ENCODE measurements at places on chromosomes 1 and 21. TPM values are rescaled to one million over a fixed set of nuclear protein-coding genes. Genes with fewer than 3 reads are reported as not detected.

GRCh38 chr1:186983327-186983726 lies 154.6 kb downstream of the PLA2G4A start:
- no peaks in the 10 kb centered on the region for H3K4me1 ChIP-seq
- no peak overlapping the region for H3K27ac ChIP-seq
- no peak for DNase-seq
- H3K27me3 ChIP-seq, result no peaks in the 10 kb centered on the region
- H3K4me3 ChIP-seq, result no peak overlapping the region

DNA sequence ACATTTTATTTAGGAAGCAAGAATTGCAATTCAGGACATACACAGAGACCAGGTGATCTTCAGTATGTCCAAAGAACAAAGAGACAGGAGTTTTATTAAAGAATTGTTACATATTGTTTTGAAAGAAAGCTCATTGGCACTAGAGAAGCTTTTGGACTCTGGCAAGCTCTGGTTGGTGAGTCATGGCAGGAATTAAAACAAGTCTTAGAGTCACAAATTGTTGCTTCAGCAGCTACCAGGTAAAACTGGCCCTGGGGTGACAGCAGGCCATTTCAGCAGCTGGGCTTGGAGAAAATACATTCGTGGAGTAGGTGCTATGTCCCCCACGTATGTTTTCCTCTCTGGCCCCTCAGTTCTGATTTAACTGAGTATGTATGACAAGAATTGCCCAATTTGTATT lies 58.8 kb downstream of the MAP3K21 start:
- no peaks in the 10 kb centered on the region for H3K4me1 ChIP-seq
- no peaks in the 10 kb centered on the region for H3K36me3 ChIP-seq
- no peak for DNase-seq
- no peak overlapping the region for H3K4me3 ChIP-seq
- no peak overlapping the region for H3K27ac ChIP-seq
- no peaks in the 10 kb centered on the region for H3K27me3 ChIP-seq

GRCh38 chr1:36876990-36877389 lies 157.3 kb downstream of the GRIK3 start:
- no peaks in the 10 kb centered on the region for H3K4me1 ChIP-seq
- DNase-seq, result no peak
- H3K27ac ChIP-seq, result no peak overlapping the region
- peaks cover 31% of the 10 kb centered on the region for H3K27me3 ChIP-seq
- H3K4me3 ChIP-seq, result no peak overlapping the region
- no peaks in the 10 kb centered on the region for H3K36me3 ChIP-seq

DNA sequence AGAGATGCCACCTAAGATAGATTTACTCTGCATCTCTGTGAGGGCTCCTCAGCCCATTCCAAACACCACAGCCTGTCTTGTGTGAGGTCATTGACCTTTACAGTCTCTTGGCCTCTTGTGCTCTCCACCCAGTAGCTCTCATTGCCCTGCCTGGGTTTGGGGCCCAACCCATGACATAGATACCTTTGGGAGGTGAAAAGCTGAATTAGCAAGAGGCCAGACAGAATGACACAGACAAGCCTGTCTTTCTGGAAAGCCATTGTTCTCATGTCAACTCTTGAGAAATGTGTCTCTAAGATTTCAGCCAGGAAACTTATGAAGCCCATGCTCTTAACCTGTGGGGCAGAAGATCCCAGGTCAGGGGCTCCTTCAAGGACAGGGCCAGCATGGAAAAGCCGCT lies 18.4 kb upstream of the F3 start:
- no peak overlapping the region for H3K4me3 ChIP-seq
- H3K27me3 ChIP-seq, result peaks cover 6% of the 10 kb centered on the region
- no peaks in the 10 kb centered on the region for H3K36me3 ChIP-seq
- H3K4me1 ChIP-seq, result no peaks in the 10 kb centered on the region
- no peak overlapping the region for H3K27ac ChIP-seq

- no peak overlapping the region for H3K4me3 ChIP-seq
- H3K27me3 ChIP-seq, result no peaks in the 10 kb centered on the region
- H3K4me1 ChIP-seq, result peaks cover 20% of the 10 kb centered on the region
These were observed 7.6 kb downstream of the CNR2 start for GRCh38 chr1:23905461-23906025.

GRCh38 chr1:33005117-33005837 lies 31.4 kb downstream of the AK2 start:
- H3K27me3 ChIP-seq, result no peaks in the 10 kb centered on the region
- peaks cover 63% of the 10 kb centered on the region for H3K36me3 ChIP-seq
- H3K4me1 ChIP-seq, result peaks cover 59% of the 10 kb centered on the region
- DNase-seq, result no peak
- H3K4me3 ChIP-seq, result no peak overlapping the region
- H3K27ac ChIP-seq, result no peak overlapping the region

DNA sequence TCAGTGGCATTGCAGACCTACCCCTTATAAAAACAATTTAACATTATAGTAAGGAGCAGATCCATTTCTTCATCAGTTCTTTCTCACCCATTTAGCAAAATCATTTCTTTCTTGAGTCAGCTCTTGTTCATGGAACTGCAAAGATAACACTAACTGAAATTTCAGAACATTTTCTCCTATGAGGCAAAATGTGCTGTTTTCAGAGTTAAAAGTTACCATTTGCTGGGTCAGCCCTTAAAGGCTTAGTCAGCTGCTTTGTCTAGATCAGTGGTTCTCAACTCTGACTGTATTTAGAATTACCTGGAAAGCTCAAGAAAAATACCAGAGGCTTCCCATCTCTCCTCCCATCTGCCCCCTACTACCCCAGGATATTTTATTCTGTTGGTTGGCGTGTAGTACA lies 12.2 kb downstream of the METTL13 start:
- peaks cover 94% of the 10 kb centered on the region for H3K36me3 ChIP-seq
- H3K27me3 ChIP-seq, result no peaks in the 10 kb centered on the region
- H3K4me3 ChIP-seq, result no peak overlapping the region

DNA sequence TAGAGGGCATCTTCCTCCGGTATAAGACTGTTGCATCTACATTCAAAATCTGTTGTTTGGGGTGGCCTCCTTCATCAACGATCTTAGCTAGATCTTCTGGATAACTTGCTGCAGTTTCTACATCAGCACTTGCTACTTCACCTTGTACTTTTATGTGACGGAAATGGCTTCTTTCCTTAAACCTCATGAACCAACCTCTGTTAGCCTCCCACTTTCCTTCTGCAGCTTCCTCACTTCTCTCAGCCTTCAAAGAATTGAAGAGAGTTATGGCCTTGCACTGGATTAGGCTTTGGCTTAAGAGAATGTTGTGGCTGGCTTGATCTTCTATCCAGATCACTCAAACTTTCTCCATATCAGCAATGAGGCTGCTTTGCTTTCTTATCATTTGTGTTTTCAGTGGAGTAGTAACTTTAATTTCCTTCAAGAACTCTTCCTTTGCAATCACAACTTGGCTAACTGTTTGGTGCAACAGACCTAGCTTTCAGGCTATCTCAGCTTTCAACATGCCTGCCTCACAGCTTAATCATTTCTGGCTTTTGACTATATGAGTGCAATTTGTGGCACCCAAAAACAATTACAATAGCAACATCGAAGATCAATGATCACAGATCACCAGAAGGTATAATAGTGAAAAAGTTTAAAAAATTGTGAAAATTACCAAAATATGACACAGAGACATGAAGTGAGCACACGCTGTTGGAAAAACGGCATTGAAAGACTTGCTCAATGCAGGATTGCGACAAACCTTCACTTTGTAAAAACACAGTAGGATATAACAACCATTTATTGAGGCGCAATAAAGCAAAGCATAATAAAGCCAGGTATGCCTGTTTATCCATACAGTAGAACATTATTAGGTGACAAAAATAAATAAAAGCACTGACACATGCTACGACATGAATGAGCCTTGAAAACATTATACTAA lies 56.7 kb upstream of the GFI1 start:
- H3K4me3 ChIP-seq, result no peak overlapping the region
- H3K27ac ChIP-seq, result no peak overlapping the region
- H3K27me3 ChIP-seq, result no peaks in the 10 kb centered on the region
- H3K36me3 ChIP-seq, result no peaks in the 10 kb centered on the region
- DNase-seq, result no peak
- H3K4me1 ChIP-seq, result no peaks in the 10 kb centered on the region

DNA sequence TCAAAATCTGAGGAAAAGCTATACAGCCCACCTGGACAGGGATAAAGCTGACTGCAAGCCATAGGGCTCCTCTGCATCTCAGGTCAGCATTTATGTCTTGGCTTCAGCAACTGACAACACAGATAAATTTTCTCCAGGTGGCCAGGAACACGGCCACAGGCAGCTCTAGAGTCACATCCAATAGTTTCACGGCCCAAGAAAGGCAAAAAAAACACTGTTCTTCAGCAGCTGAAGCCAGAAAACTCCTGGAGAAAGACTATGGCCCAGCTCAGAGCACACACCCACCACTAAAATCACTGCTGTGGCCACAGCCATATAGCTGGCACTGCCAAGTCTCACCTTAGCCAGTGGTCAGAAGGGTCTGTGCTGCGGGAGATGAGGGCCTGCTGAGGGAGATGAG lies 77.8 kb downstream of the HSF2BP start:
- H3K27me3 ChIP-seq, result peaks cover 44% of the 10 kb centered on the region
- no peaks in the 10 kb centered on the region for H3K36me3 ChIP-seq
- no peak for DNase-seq
- H3K4me1 ChIP-seq, result no peaks in the 10 kb centered on the region
- no peak overlapping the region for H3K4me3 ChIP-seq
- no peak overlapping the region for H3K27ac ChIP-seq

GRCh38 chr1:45493116-45493697 lies 2.2 kb upstream of the TESK2 start:
- no peak overlapping the region for H3K27ac ChIP-seq
- no peak overlapping the region for H3K4me3 ChIP-seq
- DNase-seq, result peak; percentile 51

GRCh38 chr1:211361202-211361601 lies 34.6 kb downstream of the TRAF5 start:
- H3K36me3 ChIP-seq, result peaks cover 8% of the 10 kb centered on the region
- no peaks in the 10 kb centered on the region for H3K4me1 ChIP-seq
- no peaks in the 10 kb centered on the region for H3K27me3 ChIP-seq
- H3K27ac ChIP-seq, result no peak overlapping the region
- H3K4me3 ChIP-seq, result no peak overlapping the region

DNA sequence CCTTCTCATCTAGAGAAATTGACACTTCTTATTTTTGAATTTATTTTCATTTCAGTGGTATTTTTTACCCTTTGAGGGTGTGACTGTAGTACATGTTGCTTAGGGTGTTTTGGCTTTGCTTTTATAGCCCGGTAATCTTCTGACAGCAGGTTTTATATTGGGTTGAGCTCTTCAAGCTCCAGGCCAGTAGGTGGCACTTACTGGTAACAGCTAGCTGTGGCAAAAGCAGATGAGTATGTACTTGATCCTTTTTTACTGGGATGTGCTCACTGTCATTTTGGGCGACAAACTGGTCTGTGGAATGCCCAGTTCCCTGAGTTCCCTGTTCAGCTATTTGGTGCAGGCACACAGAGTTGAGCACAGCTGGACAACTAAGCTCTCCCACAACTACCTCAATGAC lies 916.2 kb upstream of the B3GALT2 start:
- H3K27me3 ChIP-seq, result no peaks in the 10 kb centered on the region
- H3K36me3 ChIP-seq, result no peaks in the 10 kb centered on the region
- no peak overlapping the region for H3K4me3 ChIP-seq

GRCh38 chr1:224631462-224632115 lies 15.5 kb downstream of the CNIH3 start:
- H3K27me3 ChIP-seq, result peaks cover 79% of the 10 kb centered on the region
- no peak overlapping the region for H3K27ac ChIP-seq
- DNase-seq, result no peak

- no peak overlapping the region for H3K27ac ChIP-seq
- DNase-seq, result no peak
- no peaks in the 10 kb centered on the region for H3K36me3 ChIP-seq
- no peaks in the 10 kb centered on the region for H3K4me1 ChIP-seq
These were observed 284.5 kb upstream of the USP25 start for GRCh38 chr21:15445327-15445726.

DNA sequence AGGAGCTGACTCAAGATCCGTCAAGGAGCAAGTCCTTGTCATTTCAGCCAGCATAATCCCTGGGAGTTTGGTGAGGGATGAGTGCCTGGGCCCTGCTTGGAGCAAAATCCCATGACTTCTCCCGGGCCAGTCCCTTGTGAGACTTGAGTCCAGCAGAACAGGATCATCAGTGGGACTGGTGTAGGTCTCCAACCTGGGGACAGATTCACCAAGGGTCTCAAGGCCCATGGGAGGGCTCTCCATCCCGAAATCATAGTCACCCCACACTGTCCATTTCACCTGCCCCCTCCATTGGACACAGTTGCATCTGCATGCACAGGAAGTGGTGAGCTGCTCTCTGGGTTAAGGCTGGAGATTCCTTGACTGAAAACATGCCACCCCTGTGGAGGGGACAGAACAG lies 178.2 kb downstream of the FOXD2 start:
- no peaks in the 10 kb centered on the region for H3K36me3 ChIP-seq
- H3K27ac ChIP-seq, result no peak overlapping the region
- H3K27me3 ChIP-seq, result peaks cover 21% of the 10 kb centered on the region
- no peak overlapping the region for H3K4me3 ChIP-seq
- H3K4me1 ChIP-seq, result no peaks in the 10 kb centered on the region
- DNase-seq, result no peak

GRCh38 chr1:192904438-192904895 lies 95.6 kb downstream of the RGS2 start:
- no peak overlapping the region for H3K27ac ChIP-seq
- H3K4me1 ChIP-seq, result no peaks in the 10 kb centered on the region
- H3K36me3 ChIP-seq, result no peaks in the 10 kb centered on the region

- peak overlapping the region; percentile 93 for H3K27ac ChIP-seq
- peaks cover 6% of the 10 kb centered on the region for H3K4me1 ChIP-seq
- H3K27me3 ChIP-seq, result no peaks in the 10 kb centered on the region
- DNase-seq, result no peak
These were observed 604 bp upstream of the TMEM79 start for GRCh38 chr1:156283521-156283920.

- DNase-seq, result no peak
- no peaks in the 10 kb centered on the region for H3K4me1 ChIP-seq
- H3K36me3 ChIP-seq, result no peaks in the 10 kb centered on the region
These were observed 43.9 kb upstream of the IL20 start for GRCh38 chr1:206821493-206821892.

GRCh38 chr1:31730336-31731048 lies 26.7 kb upstream of the COL16A1 start:
- H3K36me3 ChIP-seq, result no peaks in the 10 kb centered on the region
- H3K4me1 ChIP-seq, result peaks cover 28% of the 10 kb centered on the region
- no peak for DNase-seq
- H3K27ac ChIP-seq, result no peak overlapping the region

DNA sequence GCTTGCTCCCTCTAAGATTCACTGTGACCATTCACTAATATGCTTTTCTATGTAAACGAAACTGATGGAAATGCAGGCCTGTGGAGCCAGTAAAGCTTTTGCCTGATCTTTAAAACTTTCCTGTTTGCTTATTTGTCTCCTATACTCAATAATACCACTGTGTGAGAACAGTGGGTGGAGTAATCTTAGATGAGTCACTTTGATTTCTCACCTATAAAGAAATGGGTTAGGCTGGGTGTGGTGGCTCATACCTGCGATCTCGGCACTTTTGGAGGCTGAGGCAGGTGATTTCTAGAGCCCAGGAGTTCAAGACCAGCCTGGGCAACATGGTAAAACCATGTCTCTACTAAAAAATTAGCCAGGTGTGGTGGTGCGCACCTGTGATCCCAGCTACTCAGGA lies 70.8 kb downstream of the RWDD3 start:
- no peak for DNase-seq
- no peak overlapping the region for H3K27ac ChIP-seq
- H3K36me3 ChIP-seq, result no peaks in the 10 kb centered on the region
- no peaks in the 10 kb centered on the region for H3K4me1 ChIP-seq
- H3K4me3 ChIP-seq, result no peak overlapping the region
- no peaks in the 10 kb centered on the region for H3K27me3 ChIP-seq

Gene RGSL1
- total RNA-seq, result not detected

Gene CDCA8
- 72.5 TPM for total RNA-seq

Gene CYYR1
- total RNA-seq, result not detected

Gene SYT6
- not detected for total RNA-seq

Gene PTPRC
- total RNA-seq, result 62.9 TPM

Gene OR6K3
- not detected for total RNA-seq

Gene CELA2A
- 0.62 TPM for total RNA-seq
